BJ (cell line): ENCODE measurements at places on chromosomes 2 and 18. TPM values are rescaled to one million over a fixed set of nuclear protein-coding genes. Genes with fewer than 3 reads are reported as not detected.

The LRPPRC gene
- 24.9 and 49.0 TPM in 2 replicates for polyA plus RNA-seq

The SCN1A gene
- 0.28 and 0.88 TPM in 2 replicates for polyA plus RNA-seq

The RBM43 gene
- polyA plus RNA-seq, result 3.7 and 8.3 TPM in 2 replicates

The REG1B gene
- not detected in 2 replicates for polyA plus RNA-seq

The RUFY4 gene
- polyA plus RNA-seq, result not detected in 2 replicates

The GAREM1 gene
- 0.37 and 0.48 TPM in 2 replicates for polyA plus RNA-seq

The CHRND gene
- polyA plus RNA-seq, result not detected in 2 replicates

The DLGAP1 gene
- polyA plus RNA-seq, result 0.02 and 0.09 TPM in 2 replicates

The CPO gene
- not detected in 2 replicates for polyA plus RNA-seq

The GREB1 gene
- polyA plus RNA-seq, result not detected in 2 replicates

The DSEL gene
- polyA plus RNA-seq, result 19.9 and 44.5 TPM in 2 replicates

The SLC11A1 gene
- polyA plus RNA-seq, result 0.05 and 0.23 TPM in 2 replicates

The GKN2 gene
- polyA plus RNA-seq, result not detected in 2 replicates

The TMEM200C gene
- not detected in 2 replicates for polyA plus RNA-seq

The ARHGEF4 gene
- polyA plus RNA-seq, result 6.8 and 15.1 TPM in 2 replicates

The LIPT1 gene
- polyA plus RNA-seq, result 2.4 and 3.8 TPM in 2 replicates

The TLX2 gene
- polyA plus RNA-seq, result not detected in 2 replicates

The CNTNAP5 gene
- not detected in 2 replicates for polyA plus RNA-seq

The MAB21L4 gene
- polyA plus RNA-seq, result not detected in 2 replicates

The C2orf15 gene
- not detected in 2 replicates for polyA plus RNA-seq

The TRIM43 gene
- not detected in 2 replicates for polyA plus RNA-seq

The ALLC gene
- not detected in 2 replicates for polyA plus RNA-seq

The KIF5C gene
- polyA plus RNA-seq, result 0.17 and 0.23 TPM in 2 replicates

The LIMS2 gene
- polyA plus RNA-seq, result 33.2 and 46.1 TPM in 2 replicates

The PRSS56 gene
- not detected in 2 replicates for polyA plus RNA-seq

The HOXD9 gene
- polyA plus RNA-seq, result 1.7 and 1.8 TPM in 2 replicates

The RESP18 gene
- polyA plus RNA-seq, result not detected in 2 replicates

The COQ10B gene
- 1.7 and 4.4 TPM in 2 replicates for polyA plus RNA-seq

The UGT1A3 gene
- not detected in 2 replicates for polyA plus RNA-seq

The PSD4 gene
- polyA plus RNA-seq, result 0.93 and 1.9 TPM in 2 replicates

The SNTG2 gene
- polyA plus RNA-seq, result 0.31 and 0.43 TPM in 2 replicates

The CFAP65 gene
- not detected in 2 replicates for polyA plus RNA-seq

The PIEZO2 gene
- polyA plus RNA-seq, result 4.3 and 4.6 TPM in 2 replicates

The FOXD4L1 gene
- 0.02 TPM in 1 of 2 replicates, not detected in the other for polyA plus RNA-seq

The NAT8 gene
- polyA plus RNA-seq, result not detected in 2 replicates

The CHPF gene
- polyA plus RNA-seq, result 65.0 and 119 TPM in 2 replicates

The MYCN gene
- not detected in 2 replicates for polyA plus RNA-seq

The FABP1 gene
- polyA plus RNA-seq, result not detected in 2 replicates

The GLI2 gene
- polyA plus RNA-seq, result 5.1 and 8.1 TPM in 2 replicates

The TTN gene
- polyA plus RNA-seq, result not detected in 2 replicates

The FNDC4 gene
- polyA plus RNA-seq, result 6.9 and 8.9 TPM in 2 replicates

The COLEC12 gene
- polyA plus RNA-seq, result 41.1 and 55.1 TPM in 2 replicates

The ATP6V1C2 gene
- polyA plus RNA-seq, result 0.04 and 0.12 TPM in 2 replicates

The CIB4 gene
- polyA plus RNA-seq, result not detected in 2 replicates

The SKOR2 gene
- not detected in 2 replicates for polyA plus RNA-seq
